Brain pericyte (primary cell): ENCODE measurements at places on chromosomes 3 and 15.

- no peak for DNase-seq
Observed at GRCh38 chr15:62472616-62473299, 307.7 kb upstream of the C2CD4B start.

- no peak for DNase-seq
Observed at GRCh38 chr15:95644100-95644875, 686.2 kb upstream of the NR2F2 start.

DNA sequence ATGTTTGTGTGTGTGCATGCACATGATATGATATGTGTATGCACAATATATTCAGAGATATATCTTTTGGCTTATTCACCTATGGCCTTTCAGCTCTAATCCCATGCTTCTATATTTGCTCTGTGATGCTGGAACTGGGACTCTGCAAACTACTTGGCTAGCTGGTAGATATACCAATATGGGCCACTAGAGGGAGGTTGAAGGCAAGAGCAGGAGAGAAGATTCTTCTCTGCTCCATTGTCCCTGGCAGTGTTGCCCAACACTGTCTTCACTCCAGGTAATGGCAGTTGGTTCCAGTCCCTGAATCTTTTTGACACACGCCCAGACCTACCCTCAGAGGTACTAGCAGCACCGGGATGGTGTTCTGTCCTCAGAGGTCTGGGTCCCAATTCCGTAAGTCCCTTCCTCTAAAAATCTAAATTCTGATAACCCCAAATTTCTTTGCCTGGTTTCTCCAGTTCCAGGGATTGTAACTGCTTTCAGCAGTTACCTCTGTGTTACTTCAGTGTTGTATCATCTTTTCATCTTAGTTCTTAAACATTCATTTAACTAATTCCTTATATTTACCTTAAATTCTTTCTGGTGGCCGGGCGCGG, 44.7 kb downstream of the GTPBP8 start:
- DNase-seq = no peak

DNA sequence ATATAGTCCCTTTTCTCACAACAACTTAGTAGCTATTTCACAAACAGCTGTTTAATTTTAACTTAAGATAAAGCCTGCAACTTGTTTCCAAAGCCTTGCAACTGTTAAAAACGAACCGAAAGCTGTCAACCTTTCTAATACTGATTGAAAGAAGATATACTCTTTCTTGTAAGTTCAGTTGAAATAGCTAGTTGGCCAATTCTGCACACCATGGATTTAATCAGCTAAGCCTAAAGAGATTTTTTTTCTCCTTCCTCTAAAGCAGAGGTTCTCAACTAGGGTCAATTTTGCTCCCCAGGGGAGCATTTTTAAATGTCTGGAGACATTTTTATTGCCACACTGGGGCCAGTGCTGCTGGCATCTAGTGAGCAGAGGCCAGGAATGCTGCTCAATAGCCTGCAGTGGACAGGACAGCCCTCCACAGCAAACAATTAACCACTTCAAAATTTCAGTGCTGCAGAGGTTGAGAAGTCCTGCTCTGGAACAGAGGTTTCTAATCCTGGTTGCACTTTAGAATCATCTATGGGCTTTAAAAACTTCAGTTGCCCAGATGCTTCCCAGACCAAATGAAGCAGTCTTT, 26.2 kb downstream of the MINDY4B start:
- no peak for DNase-seq

- DNase-seq = peak; percentile 18
Observed at GRCh38 chr3:29649815-29650547, 369.1 kb downstream of the RBMS3 start.

DNA sequence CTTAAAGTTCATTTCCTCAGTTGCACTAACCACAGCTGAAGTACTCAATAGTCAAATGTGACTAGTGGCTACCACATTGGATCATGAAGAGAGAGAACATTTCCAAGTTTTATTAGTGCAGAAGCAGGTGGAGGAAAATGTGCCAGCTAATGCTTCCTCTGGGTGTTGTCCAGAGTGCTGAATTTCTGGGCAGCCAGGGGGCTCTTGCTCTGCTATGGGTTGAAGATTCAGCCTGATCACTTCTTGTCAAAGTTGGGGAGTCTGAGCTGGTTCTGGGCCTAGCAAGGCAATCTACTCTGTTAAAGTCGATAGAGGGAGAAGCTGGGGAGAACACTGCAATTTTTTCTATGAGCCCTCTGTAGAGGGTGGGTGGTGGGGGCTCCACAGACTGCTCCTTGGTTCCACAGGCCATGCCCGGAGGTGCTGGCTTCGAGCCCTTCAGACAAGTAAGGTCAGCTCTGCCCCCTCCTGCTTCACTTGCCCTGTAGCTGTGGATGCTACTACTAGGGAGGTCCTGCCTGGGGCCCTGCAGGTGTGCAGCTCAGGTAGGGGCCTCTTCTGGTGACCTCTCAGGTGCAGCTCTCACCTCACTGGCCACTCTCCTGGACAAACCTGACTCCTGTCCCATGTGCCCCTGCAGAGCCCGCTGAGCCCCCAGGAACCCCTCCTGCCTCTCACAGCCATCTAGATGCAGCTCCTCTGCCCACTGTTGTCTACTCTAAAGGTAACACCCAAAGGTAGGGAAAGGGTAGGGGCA, 8.2 kb downstream of the ALG3 start:
- no peak for DNase-seq
